ENCODE measurements at places on chromosomes 4 and X.

- no peak for DNase-seq
These were observed 562.2 kb downstream of the ZIC3 start for GRCh38 chrX:138128027-138128671.

DNA sequence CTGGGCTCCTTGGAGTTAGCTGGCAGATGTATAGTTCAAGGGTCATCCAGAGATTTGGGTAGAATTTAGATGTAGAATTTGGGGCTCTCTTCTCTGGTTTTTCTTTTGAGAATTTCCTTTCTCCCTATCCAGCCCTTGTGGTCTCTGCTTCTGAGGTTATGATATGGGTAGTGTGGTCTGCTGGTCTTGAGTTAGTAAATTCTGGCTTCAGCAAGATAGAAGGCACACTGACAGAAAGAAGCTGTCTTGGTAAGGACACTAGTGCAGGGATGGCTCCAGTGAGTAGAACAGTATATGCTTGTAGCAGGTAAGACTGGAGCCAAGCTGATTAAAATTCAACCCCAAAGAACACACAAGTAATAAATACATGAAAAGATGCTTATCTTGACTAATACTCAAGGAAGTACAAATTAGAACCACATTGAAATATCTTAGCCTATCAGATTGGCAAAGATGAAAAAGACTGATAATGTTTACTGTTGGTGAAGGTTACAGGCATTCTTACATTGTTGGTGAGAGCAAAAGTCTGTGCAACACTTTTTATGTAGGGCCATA lies 2.1 kb upstream of the IL9R start:
- DNase-seq = no peak

DNA sequence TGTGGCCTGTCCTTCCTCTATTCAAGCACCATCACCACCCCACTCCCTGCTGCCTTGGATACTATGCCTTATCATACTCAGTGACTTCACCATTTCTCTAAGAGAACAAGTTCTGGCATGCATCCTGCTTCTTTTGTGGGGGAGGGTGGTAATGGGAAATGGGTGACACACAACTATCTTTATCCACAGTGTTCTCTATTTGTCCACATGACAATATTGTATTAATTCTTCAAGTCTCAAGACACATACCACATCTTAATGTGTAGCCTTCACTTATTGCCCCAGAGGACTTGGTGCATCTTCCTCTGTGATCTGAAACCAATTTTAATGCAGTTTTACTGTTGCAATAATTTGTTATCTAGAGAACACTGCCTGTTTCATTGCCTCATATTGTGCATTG lies 29.3 kb upstream of the UGT2B7 start:
- DNase-seq = no peak

- DNase-seq = peak; percentile 7
These were observed 547.5 kb downstream of the NLGN4X start for GRCh38 chrX:5681159-5681558.

DNA sequence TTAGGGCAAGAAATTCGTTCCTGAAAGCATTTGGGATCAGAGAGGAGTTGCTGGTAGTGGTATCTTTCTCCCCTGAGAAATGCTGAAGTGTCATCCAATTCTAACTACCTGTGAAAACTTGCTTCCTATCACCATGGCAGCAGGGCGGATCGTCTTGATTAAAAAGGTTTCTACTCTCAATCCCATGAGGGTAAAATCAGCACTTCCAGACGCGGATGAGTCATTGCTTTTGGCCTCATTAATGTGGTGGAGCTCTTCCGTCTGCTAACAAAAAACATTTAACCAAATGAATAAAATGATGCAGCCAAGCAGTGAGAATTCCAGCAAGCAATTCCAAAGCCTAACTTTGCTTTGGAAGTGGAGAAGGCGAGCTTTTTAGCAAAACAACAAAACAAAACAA lies 325.6 kb downstream of the CAMK2D start:
- DNase-seq = peak; percentile 80

DNA sequence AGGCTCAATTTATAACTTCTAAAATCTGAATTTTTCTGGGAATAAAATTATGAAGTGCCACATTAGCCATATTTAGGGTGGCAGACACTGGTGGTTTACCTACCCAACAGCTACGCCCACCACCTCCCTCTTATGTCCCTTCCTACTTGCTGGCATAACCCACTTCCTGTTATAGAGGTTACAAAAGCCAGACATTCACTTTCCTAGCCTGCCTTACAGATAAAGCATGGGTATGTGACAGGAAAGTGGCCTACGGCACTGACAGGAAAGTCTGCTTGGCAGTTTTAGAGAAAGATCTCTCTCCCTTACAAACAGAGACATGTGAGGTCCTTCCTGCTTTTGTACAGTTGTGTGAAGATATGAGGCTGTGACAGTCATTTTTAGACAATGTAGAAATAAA lies 12.4 kb downstream of the DDX53 start:
- no peak for DNase-seq

DNA sequence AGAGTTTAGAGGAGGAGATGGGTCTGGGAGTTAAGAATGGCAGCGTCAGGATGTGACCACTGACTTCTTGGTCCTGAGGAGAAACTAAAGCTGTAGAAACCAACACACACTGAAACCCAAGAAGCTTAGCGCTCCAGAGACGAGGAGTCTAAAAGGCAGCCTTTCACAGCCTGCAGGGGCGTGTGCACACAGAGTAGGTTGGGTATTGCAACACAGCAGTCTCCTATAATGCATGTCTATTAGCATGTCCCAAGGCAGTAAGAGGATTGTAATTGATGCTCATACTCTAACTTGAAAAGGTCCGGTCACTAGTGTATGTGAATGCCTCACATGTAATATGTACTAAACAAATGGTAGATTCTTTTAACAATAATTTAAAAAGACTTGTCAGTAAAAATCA lies 57.4 kb downstream of the PTTG2 start:
- no peak for DNase-seq

- peak; percentile 0 for DNase-seq
These were observed 29.3 kb downstream of the FAM199X start for GRCh38 chrX:104195489-104196084.

DNA sequence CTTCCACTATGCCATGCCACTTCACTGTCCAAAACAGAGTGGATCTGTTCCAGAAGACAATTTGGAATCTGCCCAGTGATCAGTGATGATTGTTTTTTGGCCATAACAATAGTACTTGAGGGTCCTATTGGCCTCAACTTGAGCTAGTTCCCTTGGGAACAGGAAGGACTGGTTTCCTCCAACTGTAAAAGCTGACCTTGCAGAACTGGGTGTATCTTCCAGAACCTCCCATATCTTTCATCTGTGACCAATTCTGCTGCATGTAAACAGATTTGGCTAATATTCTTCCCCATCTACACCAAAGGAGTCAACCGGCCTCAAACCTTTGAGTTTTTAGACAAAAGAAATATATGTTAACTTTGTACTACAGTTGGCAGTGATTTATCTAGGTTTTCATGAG lies 165.1 kb upstream of the TRPC5 start:
- no peak for DNase-seq

All from fibroblast of skin of left biceps (primary cell).